AG10803 (cell line): ENCODE measurements at places on chromosomes 1 and 21.

DNA sequence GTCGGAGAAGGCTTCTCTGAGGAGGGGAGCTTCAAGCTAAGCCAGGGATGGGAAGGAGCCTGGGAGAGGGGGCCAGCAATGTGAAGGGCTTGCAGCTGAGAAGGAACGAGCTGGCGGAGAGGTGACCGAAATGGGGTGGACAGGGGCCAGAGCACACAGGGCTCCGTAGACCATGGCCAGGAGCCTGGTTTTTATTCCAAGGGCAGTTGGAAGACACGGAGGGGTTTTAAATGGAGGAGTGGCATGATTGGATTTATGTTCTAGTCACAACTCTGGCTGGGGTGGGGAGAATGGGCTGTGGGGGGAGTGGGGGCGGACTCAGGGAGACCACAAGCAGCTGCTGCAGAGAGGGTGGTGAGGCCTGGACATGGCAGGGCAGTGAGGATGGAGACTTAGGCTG lies 5.1 kb upstream of the EPS8L3 start:
- no peak for DNase-seq

DNA sequence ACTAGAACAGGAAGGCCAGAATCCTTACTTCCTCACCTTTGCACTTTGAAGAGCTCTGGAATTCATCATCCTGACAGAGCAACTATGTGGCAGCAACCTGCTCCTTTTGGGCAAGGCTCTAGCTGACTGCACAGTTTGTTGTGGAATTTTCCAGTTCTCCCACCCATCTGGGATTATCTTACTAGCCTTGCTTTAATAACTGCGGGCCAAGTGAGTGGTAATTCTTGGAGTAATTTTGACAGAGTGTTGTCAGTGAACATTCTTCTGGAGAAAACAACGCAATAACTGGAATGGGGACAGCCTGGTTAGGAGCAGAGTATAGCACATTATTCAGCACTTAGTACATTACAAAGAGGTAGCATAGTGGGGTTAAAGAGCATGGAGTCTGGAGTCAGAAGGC lies 75.3 kb downstream of the NTMT2 start:
- DNase-seq, result peak; percentile 90

DNA sequence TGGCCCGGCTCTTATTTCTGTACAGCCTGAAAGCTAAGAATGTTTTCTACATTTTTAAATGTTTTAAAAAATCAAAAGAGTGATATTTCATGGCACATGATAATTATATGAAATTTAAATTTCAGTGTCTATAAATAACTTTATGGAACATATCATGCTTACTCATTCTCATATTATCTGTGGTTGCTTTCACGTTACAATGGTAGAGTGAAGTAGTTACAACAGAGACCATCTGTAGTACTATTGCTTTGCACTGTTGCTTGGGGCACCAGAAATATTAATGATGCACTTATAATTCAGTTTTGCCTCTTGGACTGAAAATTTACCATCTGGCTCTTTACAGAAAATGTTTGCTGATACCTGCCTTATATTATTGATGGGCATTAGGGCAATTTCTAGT lies 481.6 kb downstream of the PLPP3 start:
- DNase-seq, result peak; percentile 49

DNA sequence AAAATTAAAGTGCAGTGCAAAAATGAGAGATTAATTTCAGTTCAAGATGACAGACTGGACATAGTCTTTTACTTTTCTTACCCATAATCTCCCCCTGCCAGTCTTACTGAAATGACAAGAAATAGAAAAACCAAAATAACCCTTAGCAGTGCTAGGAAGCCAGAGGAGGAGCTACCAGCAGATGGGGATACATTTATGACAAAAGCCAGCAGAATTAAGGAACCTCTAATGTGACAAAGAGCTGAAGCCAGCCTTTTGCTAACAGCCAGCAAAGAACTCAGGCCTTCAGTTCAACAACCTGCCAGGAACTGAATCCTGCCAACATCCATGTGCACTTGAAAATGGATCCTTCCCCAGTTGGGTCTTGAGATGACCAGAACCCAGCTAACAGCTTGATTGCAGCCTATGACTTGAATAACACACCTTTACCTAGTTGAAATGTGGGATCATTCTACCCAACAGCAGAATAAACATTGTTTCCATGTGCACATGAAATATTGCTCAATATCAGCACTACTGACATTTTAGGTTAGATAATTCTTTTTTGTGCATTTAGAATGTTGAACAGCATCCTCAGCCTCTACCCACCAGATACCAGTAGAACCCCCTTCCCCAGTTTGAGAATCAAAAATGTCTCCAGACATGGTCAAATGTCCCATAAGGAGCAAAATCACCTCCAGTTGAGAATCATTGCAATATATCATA lies 7.9 kb upstream of the TRAF5 start:
- DNase-seq, result no peak

DNA sequence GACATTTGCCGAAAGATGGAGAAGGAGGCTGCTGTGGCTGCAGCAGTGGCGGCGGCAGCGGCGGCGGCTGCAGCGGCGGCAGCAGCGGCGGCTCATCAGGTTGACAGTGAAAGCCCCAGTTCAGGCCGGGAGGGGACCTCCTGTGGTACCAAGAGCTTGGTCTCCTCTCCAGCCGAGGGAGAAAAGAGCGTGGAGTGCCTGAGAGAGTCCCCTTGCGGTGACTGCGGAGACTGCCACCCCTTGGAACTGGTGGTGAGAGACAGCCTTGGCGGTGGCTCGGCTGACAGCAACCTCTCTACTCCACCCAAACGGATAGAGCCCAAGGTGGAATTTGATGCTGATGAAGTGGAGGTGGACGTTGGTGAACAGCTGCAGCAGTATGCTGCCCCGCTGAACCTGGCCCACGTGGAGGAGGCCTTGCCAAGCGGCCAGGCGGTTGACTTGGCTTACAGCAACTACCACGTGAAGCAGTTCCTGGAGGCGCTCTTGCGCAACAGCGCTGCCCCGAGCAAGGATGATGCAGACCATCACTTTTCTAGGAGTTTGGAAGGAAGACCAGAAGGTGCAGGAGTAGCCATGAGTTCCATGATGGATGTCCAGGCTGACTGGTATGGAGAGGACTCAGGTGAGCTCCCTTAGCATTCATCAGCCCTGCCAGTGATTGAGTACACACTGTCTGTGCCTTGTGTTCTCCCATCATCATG lies 6.3 kb downstream of the ZBTB8B start:
- DNase-seq, result no peak

GRCh38 chr1:29392486-29393450 lies 156.4 kb downstream of the PTPRU start:
- no peak for DNase-seq

DNA sequence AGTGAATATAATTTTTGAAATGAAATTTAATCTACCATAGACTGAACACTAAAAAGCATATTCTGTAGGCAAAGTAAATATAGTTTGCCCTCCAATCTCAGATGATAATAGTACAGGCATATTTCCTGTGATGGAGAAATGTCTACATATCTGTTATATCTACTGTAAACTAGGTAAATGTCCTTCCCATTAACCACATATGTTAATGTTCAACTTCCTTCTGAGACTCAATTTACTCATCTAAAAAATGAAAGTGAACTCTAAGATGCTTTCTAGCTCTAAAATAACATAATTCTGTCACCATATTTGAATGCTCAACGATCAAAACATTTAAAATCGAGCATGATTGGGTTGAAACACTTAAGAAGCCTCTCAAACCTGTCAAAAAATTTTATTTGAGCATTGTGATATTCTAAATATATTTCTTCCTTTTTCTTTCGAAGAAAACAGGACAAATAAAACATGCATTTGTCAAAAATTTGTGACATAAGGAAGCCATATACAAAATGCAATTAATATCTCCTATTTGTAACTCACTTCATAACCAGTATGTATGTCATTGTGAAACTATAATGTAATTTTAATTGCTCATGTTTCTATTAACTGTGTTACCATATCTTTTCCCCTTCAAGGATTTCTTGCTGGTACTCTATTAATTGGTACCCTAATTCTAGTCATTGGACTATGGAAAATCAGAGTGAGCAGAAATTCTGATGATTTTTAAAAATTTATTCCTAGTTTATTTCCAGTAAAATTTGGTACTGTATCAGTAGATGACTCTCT lies 34.2 kb downstream of the CD55 start:
- no peak for DNase-seq
